ENCODE measurements at places on chromosomes 4 and X. TPM values are rescaled to one million over a fixed set of nuclear protein-coding genes. Genes with fewer than 3 reads are reported as not detected.

TLR8 gene
- under 0.01 TPM for total RNA-seq

WNK3 gene
- 1.1 TPM for total RNA-seq

ADAMTS3 gene
- total RNA-seq = 2.2 TPM

RBMXL3 gene
- total RNA-seq = not detected

ZNF711 gene
- total RNA-seq = 1.5 TPM

ADH5 gene
- total RNA-seq = 293 TPM

NPY5R gene
- not detected for total RNA-seq

CT83 gene
- total RNA-seq = not detected

TMEM154 gene
- 2.9 TPM for total RNA-seq

PDK3 gene
- 9.0 TPM for total RNA-seq

EOLA2 gene
- 18.9 TPM for total RNA-seq

SPANXN3 gene
- total RNA-seq = not detected

RNF175 gene
- total RNA-seq = under 0.01 TPM
